ENCODE measurements at places on chromosomes 3 and 15.

DNA sequence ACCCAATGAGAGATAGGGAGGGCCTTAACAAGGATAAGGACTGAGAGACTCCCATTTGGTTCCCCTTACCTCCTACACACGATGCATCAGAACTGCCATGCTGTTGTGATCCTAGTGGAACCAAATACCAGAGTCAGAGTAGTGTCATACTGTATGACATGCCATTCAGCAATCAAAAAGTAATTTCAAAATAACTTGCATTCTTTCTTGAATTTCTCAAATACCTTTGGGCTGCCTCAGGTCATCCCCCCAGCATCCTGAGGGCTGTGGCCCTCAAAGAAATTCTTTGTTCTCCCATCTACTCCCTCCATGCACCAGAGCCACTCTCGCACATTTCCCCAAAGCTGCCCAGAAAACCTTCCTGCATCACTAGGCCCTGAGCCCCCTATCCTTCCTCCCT is 68.9 kb upstream of the PPP2R3A start:
- DNase-seq = no peak

- peak; percentile 25 for DNase-seq
Measured at GRCh38 chr3:23440416-23441294, 237.5 kb downstream of the UBE2E2 start.

GRCh38 chr15:77564938-77565337 is 67.8 kb downstream of the LINGO1 start:
- DNase-seq = no peak

DNA sequence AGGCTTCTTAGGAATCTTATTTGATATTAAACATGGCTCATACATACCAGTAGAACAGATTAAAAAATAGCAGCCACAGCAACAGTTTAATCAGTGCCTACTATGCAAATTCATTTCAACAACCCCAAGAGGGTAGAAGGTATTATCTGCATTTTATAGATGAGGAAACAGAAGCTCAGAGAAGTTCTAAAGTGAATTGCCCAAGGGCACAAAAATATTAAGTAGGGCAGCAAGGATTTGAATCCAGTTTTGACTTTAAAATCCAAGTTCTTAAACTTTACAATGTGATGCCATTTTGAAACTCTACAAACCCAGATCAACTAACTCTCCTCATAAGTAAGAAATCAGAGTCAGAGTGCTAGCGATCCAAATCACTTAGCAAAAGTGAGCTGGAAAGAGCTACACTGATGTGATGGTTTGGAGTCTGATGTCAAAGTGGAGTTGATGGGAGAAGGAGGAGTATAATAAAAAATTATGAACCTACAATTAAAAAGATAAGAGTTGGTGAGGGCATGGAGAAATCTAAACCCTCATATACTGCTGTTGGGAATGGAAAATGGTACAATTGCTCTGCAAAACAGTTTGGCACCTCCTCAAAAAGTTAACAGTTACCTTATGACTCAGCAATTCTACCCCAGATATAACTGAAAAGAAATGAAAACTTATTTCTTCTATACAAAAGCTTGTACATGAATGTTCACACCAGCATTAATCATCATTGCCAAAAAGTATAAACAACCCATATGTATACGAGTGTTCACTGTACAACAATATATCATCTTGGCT is 51.0 kb upstream of the PLXND1 start:
- DNase-seq = peak; percentile 15

DNA sequence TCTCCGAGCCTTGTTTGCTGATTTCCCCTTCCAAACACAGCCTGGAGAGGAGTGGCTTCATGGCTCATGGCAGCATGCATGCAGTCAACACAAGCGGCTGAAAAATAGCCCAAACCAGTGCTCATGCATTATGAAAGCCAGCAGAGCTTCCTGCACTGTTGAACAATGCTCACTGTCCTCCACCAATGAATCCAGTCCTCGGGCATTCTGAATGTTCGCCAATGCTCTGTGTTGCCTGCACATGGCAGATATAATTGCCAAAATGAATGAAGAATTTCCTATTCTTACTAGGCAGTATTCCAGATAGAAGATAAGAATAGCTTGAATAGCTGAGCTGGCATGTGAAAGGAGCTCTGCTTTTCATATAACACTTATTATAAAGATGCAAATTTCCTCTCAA is 252.7 kb downstream of the ROBO1 start:
- DNase-seq = no peak

GRCh38 chr3:14672588-14672987 is 2.4 kb upstream of the C3orf20 start:
- no peak for DNase-seq

DNA sequence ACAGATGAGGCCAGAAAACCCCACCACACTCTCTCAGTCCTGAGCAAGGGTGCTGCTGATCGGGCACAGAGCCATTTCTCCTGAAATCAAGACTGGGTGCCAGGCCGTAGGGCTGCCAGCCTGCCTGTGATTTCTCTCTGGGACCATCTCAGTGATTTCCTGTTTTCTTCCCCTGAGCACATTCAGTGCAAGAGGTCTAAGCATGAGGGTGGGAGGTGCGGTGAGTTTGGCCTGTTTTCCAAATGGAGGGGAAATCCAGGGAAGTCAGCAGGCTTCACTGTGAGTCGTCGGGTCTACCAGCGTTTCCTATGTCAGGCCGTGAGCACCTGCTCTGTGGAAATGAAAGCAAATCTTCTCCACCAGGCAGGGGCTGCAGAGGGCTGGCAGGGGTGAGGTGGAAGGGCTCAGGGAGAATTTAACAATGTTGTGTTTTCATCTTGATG is 82.3 kb downstream of the ST6GAL1 start:
- no peak for DNase-seq

All from activated CD4-positive, alpha-beta T cell treated with anti-CD3 and anti-CD28 coated beads, Interleukin-2, Interleukin-4, amounts not matched to agents 100 ng/mL and 50 ng/mL, durations not matched to agents 16 hours and 8 hours (primary cell).